Endodermal cell (in vitro differentiated cells): ENCODE measurements at places on chromosomes 3 and 15. TPM values are rescaled to one million over a fixed set of nuclear protein-coding genes. Genes with fewer than 3 reads are reported as not detected.

Gene CAMKV
- 7.1 and 7.4 TPM in 2 replicates for total RNA-seq

- no peak for DNase-seq
These were observed 1.8 kb downstream of the MTFMT start for GRCh38 chr15:65027593-65027992.

DNA sequence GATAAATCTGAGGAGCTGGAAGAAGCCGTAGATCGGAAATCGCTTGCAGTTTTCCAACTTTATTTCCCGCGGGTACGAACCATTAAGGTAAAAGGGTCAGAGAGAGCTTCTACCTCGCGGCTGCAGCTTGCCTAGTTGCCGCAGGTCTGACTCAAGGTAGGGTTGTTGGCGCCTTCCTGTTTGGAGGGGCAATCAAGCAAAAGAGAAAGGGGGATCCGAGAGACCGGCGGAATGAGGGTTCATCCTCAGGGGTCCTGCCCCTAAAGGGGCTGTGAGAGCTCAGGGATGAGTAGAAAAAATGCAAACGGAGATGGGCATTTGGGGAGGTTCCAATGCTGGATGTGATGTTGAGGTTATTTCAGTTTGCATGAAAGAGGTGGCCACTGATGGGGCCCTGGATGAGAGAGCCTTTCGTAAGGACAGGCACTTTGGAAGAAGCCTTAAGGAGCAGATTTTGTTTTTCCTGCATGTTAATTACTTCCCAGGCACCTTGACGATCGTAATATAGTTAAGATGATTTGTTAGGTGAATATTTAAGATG is 265.4 kb downstream of the CGGBP1 start:
- DNase-seq: peak; percentile 76

DNA sequence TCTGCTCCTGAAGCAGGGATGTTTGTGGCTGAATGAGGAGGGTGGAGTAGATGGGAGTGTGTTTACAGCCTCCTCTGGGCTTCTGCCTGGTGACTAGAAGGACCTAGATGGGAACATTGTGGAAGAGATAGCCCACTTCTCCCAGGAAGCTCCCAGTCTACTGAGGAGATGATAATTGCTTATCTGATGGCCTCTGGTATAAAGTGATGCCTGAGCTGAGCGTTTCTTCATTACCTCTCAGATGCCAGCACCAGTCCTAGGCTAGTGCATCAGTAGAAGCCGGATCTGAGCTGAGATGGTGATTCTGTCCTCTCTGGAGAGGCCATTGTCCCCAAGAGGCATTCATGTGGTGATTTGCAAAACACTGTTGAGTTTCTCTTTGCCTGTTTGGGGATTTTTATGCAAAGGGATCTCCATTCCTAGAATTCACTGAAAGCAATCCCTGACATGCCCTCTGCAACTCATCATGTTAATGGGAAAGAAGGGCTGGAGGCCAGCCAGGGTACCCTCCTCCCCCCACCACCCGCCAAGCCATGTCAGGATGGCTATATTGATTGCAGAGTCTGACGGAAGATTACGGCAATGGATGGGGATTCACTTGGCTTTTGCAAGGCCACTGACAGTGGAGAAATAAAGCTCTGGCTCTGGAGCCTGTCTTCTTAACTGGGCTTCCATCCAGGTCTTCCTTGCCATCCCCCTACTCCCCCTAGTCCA is 166.4 kb upstream of the ROPN1 start:
- DNase-seq: peak; percentile 77

GRCh38 chr15:28955993-28956421 is 70.2 kb downstream of the APBA2 start:
- DNase-seq: peak; percentile 33

GRCh38 chr15:52857471-52857870 is 67.3 kb upstream of the ONECUT1 start:
- DNase-seq: peak; percentile 55

DNA sequence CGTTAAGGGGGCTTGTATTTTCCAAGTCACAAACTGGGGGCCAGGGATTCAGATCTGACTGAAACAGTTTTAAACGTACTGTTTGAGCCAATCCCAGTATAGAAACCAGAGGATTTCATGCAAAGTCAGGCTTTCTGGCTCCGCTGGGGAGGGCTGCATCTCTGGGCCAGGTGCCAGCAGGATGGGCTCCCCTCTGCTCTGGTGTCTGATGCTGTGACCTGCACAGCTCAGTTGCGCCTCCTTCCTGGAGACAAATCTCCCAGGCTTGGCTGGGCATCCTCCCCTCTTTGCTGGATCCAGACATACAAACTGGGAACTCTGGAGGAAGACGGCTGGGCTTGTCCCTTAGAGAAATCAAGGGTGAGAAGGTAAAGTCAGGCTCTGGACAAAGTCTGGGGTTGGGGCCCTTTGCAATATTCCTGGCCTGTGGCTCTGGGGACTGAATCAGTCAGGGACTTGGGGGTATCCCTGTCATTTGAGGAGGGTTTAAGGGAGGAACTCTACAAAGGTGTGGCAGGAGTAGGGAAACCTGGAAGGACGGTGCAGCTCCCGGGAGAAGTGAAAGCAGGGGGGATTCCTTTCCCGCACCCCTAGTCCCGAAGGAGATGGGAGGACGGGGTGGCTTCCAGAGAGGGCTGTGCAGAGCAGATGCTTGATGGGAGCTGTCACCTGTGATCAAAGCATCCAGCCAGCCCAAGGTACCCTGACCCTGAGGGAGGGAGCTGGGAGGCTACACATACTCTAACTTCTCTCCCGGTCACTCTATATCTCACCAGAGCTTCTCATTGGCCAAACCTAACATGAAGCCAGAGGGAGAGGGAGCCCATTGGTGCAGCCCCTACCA is 114.8 kb upstream of the ATP2B2 start:
- no peak for DNase-seq

Gene P2RY1
- total RNA-seq: 7.0 to 7.6 TPM (median 7.4 TPM) in 3 replicates

GRCh38 chr15:81852411-81853149 is 193.2 kb downstream of the MEX3B start:
- no peak for DNase-seq

- no peak for DNase-seq
These were observed 62.9 kb downstream of the FNDC3B start for GRCh38 chr3:172102123-172102882.

- no peak for DNase-seq
These were observed 188.8 kb downstream of the FEZF2 start for GRCh38 chr3:62184559-62184958.

DNA sequence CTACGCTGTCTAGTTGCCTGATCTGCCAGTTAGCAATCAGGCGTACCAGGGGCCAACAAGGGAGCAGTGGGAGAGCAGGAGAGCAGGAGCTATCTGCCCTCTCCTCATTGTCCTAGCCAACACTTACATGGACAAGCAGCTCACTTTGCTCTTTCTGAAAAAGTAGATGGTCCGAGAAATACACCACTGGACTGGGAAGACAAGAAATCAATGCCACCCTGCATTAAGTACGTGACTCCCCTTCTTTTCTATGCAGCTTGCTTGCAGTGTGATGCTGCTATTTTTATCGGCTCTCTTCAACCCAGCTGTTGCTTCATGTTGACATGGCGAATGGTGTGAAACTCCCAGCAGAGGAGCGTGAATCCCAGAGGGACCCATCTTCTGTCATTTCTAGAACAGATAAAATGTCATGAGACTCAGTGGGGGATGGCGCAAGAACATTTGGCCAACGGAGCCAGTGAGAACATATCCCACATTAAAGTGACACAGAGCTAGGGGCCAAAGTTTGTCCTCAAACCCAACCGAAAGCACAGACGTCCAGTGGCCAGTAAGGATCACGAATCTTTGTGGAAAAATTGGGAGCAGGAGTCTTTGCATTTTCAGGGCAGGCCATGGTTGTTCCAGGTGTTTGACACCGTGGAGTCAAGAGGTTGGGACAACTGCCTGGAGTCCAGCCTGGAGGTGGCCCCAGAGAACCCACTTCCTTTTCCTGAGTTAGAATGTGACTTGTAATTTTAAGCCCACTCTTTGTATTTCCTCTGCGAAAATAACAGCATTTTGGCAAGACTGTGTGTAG is 53.7 kb upstream of the MEF2A start:
- DNase-seq: no peak

DNA sequence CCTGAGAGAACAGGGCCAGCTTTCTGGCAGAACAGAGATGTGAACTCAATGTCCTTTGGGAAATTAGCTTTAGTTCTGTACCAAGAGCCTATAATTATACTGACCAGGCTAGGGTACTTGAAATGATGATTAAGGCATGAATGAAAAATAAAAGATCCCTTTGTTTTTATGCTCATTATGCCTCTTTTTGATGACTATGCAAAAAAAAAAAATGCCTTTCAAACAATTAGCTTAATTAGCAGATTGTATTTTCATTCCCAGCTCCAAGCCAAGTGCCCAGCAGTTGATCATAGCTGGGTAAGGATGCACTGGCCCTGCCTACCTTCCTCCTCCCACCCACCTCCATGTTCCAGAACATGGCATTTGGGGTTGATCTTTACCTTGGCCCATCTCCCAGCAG is 56.8 kb downstream of the LYZL4 start:
- DNase-seq: no peak

- no peak for DNase-seq
These were observed 48.7 kb downstream of the CRABP1 start for GRCh38 chr15:78388865-78389264.
